ENCODE measurements at places on chromosomes 7 and 10.

- peak; percentile 48 for DNase-seq
Observed at GRCh38 chr7:149883452-149883861, 9.7 kb downstream of the ATP6V0E2 start.

- no peak for DNase-seq
Observed at GRCh38 chr10:121324678-121325213, 273.5 kb downstream of the FGFR2 start.

DNA sequence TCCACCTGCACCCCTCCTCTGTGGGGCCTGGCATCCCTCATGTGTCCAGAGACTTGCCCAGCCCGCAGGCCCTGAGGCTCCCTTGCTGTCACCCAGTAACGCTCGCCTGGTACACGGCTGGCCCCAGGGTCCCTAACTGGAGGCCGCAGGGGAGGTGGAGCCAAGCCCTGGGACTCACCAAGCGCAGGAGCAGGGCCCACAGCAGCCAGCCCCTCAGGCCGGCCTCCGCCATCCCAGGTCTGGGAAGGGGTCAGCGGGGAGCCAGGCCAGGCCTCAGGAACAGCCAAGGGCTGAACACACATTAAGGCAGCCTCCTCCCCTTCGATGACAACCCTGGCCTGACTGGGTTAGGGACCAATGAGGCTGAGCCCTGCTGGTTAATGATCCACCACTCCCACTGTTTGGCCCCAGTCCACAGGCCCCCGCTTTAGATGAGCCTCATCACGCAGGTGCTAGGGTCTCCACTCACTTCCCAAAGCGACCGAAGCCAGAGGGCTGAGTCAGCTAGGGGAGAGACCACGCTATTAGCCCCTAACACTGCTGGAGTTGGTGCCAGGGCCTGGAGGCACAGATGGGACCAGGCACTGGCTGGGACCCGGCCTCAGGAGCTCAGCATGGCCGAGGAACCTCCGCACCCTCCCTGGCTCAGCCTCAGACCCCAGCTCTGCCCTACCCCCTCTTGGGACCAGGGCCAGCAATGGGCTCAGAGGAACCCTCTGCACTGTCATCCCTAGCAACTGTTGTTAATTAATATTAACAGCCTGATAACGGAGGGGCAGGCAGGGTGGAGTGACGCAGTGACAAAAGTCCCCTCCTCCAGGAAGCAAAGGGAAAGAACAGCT, at the start of gene NPC1L1:
NPC1L1 (minus strand) TSS at position 303 of the 842 bp plus-strand sequence; CDS start at position 232, 71 bp downstream.
- DNase-seq: no peak

DNA sequence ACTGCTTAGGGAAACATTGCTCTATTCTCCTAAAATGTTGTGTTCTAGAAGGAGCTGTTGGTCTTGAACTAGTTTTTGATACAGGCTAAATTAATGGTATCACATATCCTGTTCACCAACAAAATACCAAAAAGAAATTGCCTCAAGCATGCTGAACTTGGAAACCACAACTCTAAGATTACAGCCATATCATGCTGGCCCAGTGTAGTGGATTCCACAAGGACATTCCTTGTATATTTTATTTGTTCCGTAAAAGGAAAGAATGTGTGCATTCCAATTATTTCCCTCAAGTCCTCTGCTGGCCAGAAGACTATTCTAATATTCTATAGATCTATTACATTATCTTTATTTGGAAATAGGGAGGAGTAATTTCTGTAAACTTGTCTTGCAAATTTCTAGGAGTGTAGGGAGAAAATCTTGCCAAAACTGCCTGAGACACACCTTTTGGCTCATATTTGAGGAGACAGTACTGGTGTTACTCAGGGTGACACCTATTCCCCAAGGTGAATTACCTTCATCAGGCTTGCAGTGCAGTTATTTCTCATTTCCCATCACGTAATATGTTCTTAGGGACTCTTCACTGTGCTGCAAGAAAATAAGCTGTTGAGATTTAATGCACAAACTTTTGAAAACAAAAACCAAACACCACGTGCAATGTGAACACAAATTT, 1.9 kb upstream of the NEBL start:
- no peak for DNase-seq

GRCh38 chr7:3649250-3649649, 348.2 kb downstream of the SDK1 start:
- DNase-seq: no peak

DNA sequence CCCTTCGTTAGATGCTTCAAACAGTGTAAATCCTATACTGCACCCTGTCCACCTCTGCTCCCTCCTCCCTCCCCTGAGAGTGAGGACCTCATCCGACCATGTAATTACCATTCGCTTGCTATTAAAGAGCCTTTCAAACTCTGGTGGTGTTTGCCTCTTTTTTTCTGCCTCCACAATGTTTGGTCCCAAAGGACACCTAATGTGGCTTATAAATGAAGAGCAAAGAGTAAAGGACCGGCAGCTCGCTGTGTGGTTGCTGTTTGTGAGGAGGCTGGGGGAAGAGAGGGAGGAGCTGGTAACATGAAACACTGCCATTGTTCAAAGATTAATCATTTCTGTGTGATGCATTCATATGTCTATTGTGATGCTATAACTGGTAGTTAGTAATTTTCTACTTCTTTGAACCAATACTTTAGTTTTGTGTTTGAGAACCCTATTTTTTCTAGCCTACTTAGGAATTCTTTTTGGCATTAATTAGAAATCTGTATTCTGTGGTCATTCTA, 27.9 kb downstream of the MTURN start:
- DNase-seq: no peak

DNA sequence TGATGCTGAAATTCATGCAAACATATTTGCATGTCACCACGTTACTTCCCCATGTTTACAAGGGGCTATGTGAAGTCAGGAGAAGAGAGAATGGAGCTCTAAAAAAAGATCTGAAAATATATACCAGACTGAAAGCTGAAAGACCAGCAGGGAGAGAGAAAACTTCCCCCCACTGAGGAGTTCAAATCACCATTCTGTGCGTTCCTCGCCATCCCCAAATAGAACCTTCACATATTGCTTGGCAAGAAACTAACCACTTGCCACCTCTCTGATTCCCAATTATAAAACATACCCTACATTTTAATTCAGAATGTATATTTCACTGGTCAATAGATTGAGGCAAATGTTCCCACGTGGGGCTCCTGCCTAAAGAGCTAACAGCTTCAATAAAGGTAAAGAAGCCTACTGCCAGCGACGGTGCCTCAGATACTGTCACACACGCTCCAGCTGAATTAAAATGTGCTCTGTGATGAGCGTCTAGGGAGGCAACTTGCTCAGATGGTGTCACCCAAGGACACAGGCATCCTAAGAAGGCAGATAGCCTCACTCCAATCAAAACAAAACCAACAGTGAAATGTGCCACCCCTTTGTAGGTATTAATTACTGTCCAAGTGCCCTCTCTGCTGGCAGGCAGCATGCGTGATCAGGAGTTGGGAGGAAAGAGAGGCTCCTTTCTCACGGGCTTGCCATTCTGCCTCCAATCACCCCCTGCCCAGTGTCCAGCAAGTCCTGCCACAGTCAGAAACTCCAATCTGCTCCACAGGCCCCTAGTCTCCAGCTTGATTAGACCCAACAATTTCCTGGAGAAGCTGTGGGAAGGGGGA, 298.2 kb downstream of the GRID1 start:
- DNase-seq: no peak

DNA sequence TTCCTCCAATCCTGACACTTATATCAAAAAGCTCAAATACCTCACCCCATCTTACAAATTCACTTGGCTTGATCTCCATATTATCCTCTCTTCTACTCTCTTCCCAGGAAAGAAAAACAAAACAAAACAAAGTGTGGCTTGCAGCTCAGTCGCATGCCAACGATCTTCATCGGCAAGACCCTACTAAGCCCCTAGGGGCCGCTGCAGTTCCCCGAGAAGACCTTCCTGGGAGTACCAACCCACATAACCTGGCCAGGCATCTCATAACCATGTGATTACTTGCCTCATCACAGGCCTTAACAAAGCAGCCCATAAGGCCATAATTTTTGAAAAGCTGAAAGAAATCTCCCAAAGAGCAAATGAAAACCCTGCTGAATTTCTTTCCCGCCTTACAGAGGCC, 103.7 kb downstream of the ZNF92 start:
- no peak for DNase-seq

GRCh38 chr7:116793795-116794340, 68.5 kb upstream of the CAPZA2 start:
- no peak for DNase-seq

DNA sequence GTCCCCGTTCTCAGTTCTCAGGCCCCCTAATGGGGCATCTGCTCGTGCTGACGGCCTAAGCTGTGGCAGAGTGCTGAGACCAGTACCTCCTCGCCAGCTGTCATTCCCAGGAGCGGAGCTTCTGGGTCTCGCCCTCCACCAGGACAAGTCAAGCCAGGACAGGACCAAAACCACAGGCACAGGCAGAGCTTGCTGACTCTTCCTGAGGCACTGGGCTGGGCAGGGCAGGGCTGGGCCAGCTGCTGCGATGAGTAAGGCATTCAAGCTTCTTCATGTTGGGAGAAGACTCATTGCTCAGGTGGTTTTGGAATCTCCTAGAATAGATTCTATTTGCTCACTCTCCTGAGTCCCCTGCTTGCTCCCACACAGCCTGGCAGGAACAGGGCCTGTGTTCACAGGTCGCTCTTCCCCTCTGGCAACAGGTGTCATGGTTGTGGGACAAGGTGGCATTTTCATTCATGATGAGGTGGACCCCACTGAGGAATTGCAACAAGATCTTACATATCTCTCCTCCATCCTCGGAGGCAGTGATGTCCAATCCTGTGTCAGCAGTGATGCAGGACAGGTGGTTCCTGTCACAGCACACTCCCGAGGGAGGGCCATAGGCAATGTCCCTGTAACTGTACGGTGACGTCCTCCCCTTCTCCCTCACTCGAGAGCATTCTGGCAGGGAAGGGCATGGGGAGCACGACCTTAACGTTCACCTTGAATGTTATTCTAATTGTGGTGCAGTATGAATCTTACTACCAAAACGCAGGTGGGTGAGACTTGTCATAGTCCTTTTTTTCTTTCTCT, 17.0 kb upstream of the SH3PXD2A start:
- no peak for DNase-seq

DNA sequence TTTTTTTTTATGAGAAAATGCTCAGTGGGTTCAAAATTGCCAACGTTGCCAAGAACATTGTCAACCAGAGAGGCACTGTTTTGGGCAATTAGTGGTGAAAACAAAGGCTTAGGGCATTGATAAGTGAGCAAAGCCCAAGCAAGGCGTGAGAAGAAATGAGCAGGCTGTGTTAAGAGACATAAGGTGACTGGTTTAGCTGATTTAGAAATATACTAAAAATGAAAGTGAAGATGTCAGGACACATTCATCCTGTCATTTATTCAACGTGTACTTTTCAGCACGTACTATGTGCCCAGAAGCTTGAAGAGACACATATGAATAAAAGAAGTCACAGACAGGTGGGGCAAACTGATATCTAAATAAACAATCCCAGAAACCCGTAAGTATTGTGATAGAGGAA, 31.8 kb downstream of the AOAH start:
- no peak for DNase-seq

DNA sequence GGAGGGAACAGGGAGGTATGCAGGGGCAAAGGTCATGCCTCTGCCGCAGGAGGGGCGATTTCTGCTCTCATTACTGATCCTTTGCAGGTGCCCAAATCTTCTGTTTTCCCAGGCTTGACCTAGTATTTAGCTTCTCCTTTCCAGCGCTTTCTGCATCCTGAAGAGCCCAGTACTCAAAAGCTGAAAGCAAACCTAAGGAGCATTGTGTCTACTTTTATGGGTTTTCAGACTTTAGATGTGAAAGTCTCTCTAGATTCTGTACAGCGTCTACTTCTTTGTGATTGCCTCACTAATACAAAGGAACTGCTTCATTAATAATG, 560 bp downstream of the GBF1 start:
- no peak for DNase-seq

GRCh38 chr7:141242568-141242967, 168.7 kb downstream of the TMEM178B start:
- no peak for DNase-seq

DNA sequence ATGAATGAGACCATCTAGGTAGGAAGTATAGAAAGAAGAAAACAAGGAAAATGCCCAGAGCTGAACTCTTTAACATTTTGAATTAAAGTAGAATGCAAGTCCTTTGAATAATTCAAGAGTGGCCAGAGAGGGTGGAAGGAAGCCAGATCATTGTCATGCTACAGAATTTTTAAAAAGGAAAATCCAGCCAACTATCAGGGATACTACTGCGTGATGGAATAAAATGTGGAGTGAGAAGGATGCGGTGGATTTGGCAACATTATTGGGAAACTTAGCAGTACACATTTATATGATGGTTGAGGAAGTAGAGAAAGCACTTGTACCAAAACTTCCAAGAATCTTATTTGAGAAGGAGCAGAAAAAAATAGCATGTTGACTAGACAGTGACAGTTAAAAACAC, 261.6 kb downstream of the GPR158 start:
- DNase-seq: no peak

- DNase-seq: no peak
Observed at GRCh38 chr10:112246-112645, 23.0 kb upstream of the ZMYND11 start.

DNA sequence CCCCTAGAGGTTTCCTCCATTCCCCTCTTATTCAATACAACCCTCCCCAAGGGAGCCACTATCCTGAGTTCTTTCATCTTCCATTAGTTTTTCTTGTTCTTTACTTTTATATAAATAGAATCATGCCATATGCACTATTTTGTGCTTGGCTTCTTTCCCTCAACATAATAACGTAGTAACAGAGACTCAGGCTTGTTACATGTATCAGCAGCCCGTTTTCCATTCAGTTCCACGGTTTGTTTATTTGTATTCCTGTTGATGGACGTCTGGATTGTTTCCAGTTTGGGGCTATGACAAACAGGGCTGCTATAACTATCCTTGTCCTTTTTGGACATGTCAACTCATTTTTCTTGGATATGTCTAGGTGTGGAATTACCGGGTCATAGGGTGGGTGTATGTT, 264.4 kb upstream of the MKI67 start:
- DNase-seq: no peak

GRCh38 chr7:20033621-20034400, 183.4 kb downstream of the MACC1 start:
- DNase-seq: no peak

GRCh38 chr10:8095959-8096358, 41.5 kb downstream of the GATA3 start:
- DNase-seq: no peak

DNA sequence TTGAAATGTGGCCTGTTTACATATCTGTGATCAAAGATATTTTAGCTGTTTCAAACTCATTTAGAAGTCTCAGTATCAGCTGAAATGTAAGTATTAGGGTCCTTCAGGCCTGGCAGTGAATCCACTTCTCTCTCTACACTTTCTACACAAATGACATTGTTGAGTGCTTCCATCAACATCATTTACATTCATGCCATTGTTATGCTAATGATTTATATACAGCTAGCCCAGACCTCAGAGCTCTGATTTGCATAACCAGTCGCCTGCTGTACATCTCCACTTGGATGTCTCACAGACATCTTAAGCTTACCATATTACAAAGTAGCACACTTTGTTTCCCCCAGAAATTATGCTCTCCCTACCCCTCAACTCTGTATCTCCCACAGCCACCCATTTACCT, 71.6 kb downstream of the GSDME start:
- no peak for DNase-seq

GRCh38 chr10:86899670-86900276, 57.6 kb downstream of the MMRN2 start:
- DNase-seq: no peak

GRCh38 chr10:34826221-34826620, 11.1 kb upstream of the PARD3 start:
- no peak for DNase-seq

- no peak for DNase-seq
Observed at GRCh38 chr10:7635408-7636125, 31.2 kb downstream of the ITIH5 start.
